ENCODE measurements at places on chromosomes 12 and 14.

GRCh38 chr14:104157016-104157928, 18.9 kb downstream of the KIF26A start:
- peak; percentile 14 for DNase-seq

DNA sequence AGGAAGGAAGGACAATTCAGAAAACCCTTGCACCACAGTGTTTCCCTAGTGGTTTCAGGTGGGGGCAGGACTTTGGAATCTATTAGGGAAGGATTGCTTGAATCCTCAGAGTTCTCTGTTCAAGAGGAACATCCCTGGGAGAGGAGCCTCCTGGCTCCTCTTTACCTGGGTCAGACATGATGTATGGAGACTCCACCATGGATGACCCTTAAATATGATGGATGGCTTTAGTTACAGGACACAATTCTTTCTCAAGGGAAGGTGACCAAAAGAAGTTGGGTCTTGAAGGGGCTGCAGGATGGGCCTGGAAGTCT, 396.6 kb downstream of the NRXN3 start:
- no peak for DNase-seq

- DNase-seq, result peak; percentile 12
Observed at GRCh38 chr14:91606851-91607250, 96.7 kb upstream of the PPP4R3A start.

- DNase-seq, result no peak
Observed at GRCh38 chr14:51883232-51883631, 22.8 kb downstream of the GNG2 start.

DNA sequence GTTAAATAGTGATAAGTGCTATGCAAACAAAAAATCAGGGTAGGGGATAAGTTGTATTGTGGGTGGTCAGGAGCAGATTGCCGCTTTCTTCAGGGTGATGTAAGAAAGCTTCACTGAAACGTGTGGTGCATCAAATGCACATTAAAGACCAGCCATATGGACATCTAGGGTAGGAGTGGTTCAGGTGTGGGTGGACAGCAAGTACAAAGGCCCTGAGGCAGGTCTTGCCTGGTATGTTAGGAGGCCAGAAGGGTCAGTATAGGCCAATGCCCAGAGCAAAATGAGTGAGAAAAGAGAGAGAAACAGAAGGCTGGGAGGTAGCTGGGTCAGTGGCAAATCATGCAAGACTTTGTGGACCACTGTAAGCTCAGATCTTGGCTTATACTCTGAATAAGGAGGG, 25.6 kb upstream of the CISTR start:
- no peak for DNase-seq

DNA sequence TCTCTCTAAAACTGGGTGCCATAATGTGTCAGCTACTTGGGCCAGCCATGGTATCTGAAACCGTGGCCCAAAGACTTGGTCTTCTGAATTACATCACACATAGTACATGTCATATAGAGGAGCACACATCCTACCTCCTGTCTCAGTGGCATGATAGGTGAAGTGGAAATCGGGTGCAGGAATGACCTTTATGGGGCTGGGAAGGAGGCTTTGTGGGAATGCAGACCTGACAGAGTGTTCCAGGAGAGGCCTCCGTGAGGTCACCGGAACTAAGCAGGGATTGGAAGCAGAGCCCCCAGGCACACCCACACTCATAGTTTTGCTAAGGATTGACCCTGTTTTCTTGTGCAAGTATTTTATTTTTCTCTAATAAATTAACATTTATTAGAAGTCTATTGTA, 82.6 kb downstream of the NTF3 start:
- DNase-seq, result no peak

DNA sequence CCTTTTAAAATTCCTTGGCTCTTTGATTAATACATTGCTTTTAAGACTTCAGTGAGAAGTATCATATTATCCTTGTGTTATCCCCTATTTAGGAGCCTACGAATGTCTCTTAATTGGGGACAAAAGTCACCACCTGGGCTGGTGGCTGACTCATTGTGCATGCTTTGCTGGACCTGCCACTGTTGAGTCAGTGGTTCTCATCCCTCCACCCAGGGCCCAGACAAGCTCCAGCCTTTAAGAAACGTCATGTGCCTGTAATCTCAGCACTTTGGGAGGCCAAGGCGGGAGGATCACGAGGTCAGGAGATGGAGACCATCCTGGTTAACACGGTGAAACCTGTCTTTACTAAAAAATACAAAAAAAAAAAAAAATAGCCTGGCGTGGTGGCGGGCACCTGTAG, 57.9 kb downstream of the OTX2 start:
- DNase-seq, result no peak

DNA sequence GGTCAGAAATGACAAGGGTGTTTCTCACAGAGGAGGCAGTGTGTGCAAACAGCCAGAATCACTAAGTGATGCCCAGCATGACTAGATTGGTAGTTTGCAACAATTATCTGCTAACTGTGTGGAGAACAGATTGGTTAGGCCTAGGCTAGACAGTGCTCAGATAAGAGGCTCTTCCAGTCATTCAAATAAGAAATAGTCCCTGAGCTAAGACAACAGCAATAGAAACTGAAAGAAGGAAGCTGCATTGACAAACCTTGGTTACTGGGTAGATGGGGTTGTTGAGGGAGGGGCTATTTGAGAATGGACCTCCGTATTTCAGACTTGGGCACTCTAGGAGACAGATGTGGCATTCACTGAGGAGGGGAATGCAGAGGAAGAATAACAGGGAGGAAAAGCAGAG, 255.0 kb upstream of the NPAS3 start:
- DNase-seq, result no peak

- no peak for DNase-seq
Observed at GRCh38 chr12:52044292-52044983, 6.8 kb upstream of the NR4A1 start.

GRCh38 chr12:77324763-77325468, 259.5 kb upstream of the E2F7 start:
- peak; percentile 58 for DNase-seq

DNA sequence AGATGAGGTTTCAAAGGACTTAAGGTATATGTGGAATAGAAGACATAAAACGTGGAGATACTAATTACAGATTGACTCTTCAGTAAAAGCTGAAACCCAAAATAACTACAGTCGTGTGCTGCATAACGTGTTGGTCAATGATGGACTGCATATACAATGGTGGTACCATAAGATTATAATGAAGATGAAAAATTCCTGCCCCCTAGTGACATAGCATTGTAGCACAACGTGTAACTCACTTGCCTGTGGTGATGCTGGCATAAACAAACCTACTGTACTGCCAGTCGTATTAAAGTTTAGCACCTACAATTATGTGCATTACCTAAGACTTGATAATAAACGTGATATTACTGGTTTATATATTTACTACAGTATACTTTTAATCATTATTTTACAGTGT, 150.3 kb downstream of the LRRK2 start:
- DNase-seq, result peak; percentile 1

DNA sequence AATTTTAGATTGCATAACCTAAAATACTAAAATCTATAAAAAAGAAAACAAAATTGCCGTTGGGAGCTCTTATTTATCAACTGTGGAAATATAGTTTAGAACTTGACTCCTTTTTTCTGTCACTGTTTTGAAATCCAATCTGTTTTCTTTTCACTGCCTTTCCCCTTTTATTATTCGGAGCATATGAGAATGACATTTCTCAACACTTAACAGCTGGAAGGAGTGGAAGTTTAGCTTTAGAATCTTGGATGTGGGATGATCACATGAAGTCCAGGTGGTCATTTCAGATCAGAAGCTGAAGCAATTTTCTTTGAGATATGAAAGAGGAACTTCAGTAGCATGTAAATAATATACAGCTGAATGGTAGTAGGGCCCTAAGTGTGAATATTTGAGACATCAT, 16.7 kb downstream of the TRHDE start:
- no peak for DNase-seq

GRCh38 chr12:31944299-31944698, 14.9 kb upstream of the RESF1 start:
- no peak for DNase-seq

- no peak for DNase-seq
Observed at GRCh38 chr12:131383291-131383690, 327.6 kb upstream of the SFSWAP start.

DNA sequence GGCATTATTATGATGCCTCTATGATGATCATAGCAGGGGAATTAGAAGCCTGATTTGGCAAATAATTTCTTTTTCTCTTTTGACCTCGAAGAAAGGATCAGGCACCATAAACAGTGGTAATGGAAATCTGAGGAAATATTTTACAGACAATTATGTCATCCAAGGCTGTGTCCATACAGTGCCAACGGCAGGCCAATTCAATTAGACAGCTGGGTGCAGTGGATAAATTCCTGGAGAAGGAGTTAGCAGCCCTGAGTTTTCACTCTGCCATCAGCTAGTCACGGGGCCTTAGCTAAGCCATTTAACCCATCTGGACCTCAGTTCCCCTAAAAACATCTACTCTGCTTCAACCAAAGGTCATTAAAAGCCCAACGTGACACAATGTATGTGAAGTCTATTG, 4.1 kb downstream of the TPH2 start:
- no peak for DNase-seq

DNA sequence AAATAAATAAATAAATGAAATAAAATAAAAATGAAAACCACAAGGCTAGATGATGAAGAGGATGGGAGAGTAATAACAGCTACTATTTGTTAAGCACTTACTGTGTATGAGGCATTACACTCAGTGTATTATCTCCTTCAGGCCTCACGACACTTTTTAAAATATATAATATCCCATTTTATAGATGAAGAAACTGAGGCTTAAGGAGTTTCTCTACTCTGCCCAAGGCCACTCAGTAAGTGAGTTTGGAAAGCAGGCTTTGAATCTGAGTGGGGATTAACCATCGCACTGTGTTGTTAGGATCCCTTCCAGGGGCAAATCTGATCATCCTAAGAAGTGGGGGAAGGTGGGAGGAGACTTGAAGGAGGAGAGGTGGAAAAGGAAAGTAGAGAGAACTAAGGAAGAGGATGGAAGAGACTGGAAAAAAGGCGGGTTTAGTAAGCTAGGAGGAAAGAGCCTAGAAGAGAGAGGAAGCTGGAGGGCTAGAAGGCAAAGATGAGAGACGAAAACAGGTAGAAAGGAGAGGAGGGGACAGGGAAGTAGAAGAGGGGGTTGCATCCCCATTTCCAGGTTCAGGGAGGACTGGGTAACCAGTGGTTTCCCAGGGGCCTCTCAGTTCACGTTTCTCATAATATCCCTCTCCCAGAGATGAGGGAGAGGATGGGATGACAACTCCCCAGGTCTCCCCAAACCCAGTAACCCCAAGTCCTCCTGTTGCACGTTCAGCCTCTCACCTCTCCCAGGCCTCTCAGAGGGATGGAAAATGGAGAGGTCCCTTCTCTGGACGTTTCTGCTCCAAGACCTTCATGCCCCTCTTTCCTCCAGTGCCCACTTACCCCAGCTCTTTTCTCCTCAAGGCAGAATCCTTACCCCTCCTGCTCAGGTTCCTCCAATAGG, 1.7 kb downstream of the STAT6 start:
- no peak for DNase-seq

GRCh38 chr12:131940141-131940547, 9.6 kb upstream of the EP400 start:
- no peak for DNase-seq

DNA sequence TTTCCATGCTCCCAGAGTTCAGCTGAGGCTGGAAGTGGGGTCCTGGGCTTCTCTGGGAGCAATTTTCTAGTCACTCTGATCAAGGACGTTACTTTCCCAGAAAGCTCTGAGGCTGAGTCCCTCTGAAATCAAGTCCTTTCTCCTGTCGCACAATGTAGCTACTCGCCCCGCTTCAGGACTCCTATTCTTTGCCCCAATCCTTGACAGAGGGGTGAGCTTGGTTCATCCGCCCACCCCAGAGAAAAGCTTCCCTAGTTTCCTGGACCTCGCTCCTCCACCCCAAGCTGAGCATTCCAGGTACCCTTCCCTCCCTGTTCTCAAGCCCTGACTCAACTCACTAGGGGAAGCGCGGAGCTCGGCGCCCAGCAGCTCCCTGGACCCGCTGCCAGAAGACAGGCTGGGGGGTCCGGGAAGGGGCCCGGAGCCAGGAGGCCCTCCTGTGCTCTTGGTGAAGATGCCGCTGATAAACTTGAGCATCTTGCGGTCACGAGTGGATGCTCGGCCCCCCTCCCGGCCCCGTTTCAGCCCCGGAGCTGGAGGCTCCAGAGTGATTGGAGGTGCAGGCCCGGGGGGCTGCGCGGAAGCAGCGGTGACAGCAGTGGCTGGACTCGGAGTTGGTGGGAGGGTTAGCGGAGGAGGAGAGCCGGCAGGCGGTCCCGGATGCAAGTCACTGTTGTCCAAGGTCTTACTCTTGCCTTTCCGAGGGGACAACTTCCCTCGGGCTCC, 1.6 kb downstream of the AGAP2 start:
- no peak for DNase-seq

- DNase-seq, result no peak
Observed at GRCh38 chr14:105941226-105942166, 415.1 kb downstream of the TMEM121 start.

DNA sequence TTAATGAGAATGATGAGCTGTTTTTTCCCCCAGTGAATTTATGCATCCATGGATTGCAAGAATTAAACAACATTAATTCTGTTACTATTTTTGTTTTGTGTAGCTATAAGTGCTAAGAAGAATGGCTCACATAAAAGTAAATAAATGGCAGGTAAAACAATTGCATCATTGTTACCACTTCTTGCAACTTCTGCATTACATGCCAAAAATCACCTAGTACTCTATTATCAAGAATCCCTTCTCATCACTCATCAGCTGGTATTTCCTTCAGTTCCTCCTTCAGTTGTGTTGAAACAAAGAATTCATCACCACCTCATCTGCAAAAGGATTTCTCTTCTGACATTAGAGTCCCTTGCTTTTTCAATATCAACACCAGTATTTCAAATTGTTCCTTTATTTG, 773 bp downstream of the A2M start:
- no peak for DNase-seq

- DNase-seq, result no peak
Observed at GRCh38 chr14:58796242-58797009, 158.7 kb downstream of the DACT1 start.

DNA sequence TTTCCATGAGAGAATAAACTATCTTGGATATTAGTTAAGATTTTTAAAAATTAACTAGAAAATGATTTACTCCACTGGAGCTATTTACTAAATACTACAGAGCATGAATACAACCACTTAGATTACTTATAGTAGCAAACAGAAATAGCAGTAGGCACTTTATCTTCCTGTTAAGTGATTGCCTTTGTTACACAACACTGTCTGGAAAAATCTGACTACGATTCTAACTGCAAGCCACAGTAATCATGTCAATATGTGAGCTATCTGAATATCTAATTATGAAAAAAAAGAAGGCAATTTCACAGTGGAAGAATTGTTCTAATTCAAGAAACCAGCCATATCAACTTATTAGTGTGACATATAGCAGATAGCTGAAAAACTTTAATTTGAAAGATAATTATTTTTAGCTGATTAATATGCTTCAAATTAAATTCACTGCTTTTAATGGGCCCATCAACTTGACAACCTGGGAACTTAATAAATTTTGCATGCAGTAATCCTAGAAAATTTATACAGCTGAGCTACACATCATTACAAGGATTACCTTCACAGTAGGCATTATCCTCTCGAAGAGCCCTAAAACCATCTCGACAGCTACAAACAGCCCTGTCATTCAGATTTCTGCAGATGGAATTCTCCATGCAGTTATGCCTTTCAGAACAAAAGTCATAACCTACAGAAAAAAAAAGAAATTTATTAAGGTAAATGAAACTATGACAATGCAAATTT, 172.8 kb downstream of the NELL2 start:
- no peak for DNase-seq
